ENCODE measurements at places on chromosomes 2 and 18.

DNA sequence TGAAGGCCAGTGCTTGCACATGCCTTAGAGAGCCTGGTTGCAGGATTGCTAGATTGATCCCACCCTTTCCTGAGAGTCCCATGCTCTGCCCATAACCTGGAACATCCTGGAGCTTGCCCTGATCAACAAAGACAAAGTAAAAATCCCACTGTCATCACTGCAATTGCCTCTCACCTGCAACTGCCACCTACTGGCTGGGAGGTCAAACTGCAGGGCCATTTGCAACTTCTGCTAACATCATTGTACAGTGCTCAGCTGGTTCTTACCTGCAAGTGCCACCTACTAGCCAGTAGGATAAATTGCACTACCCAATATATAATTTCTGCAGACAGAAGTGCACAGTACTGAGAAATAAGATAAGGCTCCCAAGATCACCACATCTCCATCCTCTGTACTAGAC, 947.5 kb downstream of the CPS1 start:
- no peak for DNase-seq

GRCh38 chr2:22885245-22885644, 499.7 kb upstream of the KLHL29 start:
- no peak for DNase-seq

DNA sequence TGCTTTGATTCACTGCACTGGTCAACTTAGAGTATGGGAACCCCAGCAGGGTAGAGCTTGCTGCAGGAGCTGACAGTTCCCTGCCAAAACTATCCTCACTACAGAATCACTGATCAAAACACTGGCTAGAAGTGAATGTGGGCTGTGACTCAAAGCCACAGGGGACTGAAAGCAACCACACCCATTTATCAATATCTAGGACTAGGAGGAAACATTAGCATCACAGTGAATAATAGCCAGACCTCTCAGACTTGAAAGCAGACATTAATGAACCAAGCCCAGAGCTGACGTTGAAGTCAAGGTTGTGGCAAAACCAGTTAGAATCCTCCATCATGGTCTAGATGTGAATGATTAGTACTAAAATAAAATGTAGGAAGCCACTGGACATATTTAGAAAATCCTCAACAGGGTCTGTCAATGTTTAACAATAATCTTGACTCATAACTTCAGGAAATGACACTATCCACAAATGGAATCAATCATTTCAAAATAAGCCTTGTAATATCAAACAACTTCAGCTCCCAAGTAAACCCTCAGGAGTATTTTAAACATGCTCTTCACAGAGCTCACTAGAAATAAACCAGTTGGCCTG, 131.4 kb downstream of the CDH20 start:
- peak; percentile 78 for DNase-seq

GRCh38 chr2:152418688-152419087, 83.7 kb downstream of the FMNL2 start:
- no peak for DNase-seq

- DNase-seq = no peak
Measured at GRCh38 chr2:235914756-235915155, 253.4 kb downstream of the GBX2 start.

- peak; percentile 55 for DNase-seq
Measured at GRCh38 chr2:74261204-74261864, 62.9 kb downstream of the MTHFD2 start.

- no peak for DNase-seq
Measured at GRCh38 chr18:38473535-38473934, 907.9 kb upstream of the CELF4 start.

DNA sequence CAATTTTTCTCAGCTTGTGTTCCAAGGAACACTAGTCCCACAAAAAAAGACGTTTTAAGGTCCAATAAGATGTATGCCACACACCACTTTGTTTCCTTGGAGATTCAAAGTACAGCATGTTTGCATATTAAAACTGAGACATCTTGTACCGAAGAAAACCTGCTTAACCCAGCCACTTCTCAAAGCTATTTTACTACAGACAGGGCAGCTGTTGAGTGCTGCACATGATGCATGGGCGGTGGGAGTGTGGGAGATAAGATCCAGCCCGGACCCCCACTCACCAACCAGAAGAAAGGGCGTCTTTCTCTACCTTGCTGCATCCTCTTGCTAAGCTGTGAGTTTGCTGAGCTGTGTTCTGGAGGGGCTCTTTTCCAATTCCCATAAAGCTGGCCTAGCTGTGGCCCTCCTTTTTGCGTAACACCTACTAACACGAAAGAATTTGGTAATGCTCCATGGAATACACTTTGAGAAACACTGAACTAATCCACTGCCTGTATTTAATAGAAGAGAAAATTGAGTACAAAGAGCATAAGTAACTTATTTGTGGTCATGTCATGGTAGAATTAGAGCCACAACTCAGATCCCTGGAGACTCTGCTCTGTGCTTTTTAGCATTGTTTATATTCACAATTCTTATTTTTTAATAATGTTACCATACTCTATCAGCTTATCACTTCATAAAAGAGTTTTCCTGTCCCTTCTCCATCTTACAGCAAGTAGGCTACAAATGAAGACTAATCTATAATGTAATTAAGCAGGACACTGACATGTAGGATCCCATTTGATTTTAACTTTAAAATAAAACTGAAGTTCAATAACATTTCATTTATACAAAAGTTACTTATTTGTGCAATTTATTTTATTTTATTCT, 90.0 kb downstream of the PLEKHM3 start:
- DNase-seq = no peak

GRCh38 chr2:8682719-8683667, 1.1 kb downstream of the ID2 start:
- peak; percentile 75 for DNase-seq

- no peak for DNase-seq
Measured at GRCh38 chr2:30098266-30099005, 48.4 kb upstream of the YPEL5 start.

GRCh38 chr2:237498341-237498740, 11.3 kb downstream of the MLPH start:
- DNase-seq = no peak

GRCh38 chr2:36403675-36404230, 48.2 kb downstream of the CRIM1 start:
- DNase-seq = peak; percentile 37

DNA sequence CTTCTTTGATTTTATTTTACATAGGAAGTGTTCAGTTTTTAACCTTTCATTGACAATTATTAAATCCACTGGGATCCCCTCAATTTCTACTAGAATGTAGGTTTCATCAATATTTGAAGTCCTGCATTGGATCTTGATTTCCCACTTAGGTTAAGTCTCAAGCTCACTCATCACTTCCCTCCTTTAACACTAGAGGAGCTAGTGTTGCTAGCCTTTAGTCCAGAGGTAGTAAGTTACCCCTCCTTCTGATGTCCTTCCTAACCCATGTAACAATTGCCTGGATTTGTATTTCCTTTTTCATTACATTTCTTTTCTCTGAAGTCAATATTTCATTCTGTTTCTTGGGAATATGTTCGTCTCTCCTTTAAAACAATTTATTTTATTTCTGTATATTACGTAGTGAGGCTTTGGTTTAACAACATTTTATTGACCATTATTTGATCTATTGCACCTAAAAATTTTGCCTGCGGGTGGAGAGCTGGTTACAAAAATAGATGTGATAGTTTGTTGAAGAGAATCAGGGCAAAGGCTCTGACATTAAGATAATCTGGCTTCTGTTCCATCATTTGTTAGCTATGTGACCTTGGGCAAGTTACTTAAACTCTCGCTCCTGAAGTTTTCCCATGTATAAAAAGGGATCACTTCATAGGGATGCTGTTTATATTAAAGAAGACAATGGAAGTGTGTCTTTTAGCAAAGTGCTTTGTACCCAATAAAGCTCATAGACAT, 833.0 kb downstream of the SLC4A3 start:
- DNase-seq = peak; percentile 27

- DNase-seq = no peak
Measured at GRCh38 chr18:526681-527080, 26.2 kb upstream of the COLEC12 start.

- no peak for DNase-seq
Measured at GRCh38 chr18:55627007-55627406, 39.0 kb upstream of the TCF4 start.

DNA sequence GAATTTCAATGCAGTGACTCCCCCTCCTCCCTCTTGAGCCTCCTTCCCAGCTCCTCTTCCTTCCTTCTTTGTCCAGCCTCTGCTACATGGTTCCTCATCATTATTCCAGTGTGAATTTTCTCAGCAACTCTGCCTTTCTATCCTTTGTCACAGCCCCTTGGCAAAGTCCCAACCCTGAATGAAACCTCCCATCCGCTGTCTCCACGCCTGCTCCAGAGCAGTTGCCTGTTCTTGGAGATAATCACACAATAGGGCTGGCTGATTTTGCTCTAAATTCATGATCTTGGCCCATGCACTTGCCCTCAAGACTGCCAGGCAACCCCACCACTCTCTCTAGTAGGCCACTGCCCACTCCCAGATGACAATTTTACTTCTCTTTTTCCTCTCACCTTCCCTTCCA, 61.4 kb downstream of the BCL2L11 start:
- no peak for DNase-seq

DNA sequence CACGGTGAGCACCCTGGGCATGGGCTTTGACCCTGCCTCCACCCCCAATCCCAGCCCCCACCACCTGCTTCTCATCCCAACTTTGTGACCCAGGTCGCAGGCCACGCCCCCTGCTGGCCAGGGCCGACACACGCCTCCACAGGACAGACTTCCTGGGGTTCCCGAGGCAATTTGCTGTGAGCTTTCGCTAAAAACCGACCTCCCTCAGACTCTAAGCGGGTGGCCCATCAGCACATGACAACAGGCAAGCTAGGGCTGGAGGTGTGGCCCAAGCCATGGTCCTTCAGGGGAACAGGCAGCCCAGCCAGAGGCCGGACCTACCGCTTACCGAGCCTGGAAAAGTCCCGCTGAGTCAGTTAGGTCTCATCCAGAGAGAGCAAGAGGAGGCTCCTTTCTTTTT, 31.9 kb downstream of the C1QL2 start:
- DNase-seq = peak; percentile 19

DNA sequence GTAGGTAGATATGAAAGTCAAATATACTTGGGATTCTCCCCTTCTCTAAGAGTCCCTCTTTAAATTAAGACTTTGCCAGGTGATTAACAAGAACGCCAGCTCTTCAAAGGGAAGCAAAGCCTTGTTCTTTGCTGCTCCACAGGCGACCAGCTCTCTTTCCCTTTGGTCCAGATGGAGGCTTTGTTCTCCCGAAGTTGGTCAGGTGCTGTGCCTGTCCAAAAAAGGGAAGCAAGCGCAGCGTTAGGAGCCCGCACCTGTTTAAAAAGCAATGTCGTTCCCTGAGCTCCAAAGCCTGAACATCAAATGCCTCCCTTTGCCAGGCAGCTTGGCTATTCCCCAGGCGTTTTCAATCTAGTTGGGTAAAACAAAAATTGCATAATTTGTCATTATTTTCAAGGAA, 1913.1 kb upstream of the PIK3C3 start:
- peak; percentile 80 for DNase-seq

DNA sequence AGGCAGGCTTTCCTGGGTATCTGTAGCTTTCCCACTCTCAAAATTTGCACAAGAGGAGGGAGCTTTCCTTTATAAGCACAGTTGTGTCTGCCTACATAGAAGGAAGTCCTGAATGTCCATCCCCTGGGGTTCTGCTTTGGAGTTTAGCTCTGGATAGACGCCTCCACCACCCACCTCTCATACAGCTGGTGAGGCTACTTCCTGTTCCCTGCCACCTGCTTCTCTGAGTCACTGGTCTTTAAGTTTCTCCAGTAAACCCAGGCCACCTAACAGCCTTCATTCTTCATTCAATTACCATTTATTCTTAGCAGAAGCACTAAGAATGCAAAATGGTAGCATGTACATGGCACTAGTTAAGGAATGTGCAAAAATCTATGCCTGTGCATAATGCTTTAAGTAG, 407.8 kb downstream of the CDH2 start:
- peak; percentile 35 for DNase-seq

DNA sequence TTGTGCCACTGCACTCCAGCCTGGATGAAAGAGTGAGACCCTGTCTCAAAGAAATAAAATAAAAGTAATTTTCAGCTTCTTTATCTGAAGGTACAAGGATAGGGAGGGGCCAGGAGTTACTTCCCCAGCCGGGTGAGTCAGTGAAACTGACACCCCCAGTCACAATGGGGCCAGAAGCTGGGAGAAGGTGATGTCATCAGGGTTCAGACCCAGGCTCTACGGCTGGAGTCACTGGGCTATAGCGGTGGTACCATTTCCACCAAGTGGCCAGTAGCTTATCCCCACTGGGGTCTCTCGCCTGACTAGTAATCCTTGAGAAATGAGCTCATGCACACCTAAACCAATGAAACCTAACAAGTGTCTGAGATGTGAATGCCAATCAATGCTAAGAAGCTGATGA, 107.9 kb downstream of the ALPK2 start:
- peak; percentile 27 for DNase-seq

DNA sequence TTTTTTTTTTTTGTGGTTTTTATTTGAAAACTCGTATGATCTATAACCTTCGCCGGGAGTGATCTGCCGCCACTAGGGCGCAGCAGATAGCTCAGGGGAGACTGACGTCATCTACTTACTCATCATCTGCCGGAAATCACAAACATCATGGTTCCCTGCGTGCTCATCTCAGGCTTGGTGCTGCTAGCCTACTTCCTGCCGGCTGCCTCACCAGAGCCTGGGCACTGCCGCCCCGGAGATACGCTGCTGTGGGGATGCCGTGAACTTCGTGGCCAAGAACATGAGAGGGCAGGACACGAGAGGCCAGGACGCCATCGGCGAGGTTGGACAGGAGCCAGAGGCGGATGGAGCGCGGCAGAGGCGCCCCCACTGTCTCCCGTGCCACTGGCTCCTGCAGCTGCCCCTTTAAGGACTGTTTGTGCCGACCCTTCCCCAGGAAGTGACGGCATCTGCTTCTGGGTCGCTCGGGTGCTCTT, 68.8 kb downstream of the DOK6 start:
- DNase-seq = peak; percentile 86

- DNase-seq = peak; percentile 30
Measured at GRCh38 chr2:63734510-63734909, 107.2 kb upstream of the UGP2 start.

DNA sequence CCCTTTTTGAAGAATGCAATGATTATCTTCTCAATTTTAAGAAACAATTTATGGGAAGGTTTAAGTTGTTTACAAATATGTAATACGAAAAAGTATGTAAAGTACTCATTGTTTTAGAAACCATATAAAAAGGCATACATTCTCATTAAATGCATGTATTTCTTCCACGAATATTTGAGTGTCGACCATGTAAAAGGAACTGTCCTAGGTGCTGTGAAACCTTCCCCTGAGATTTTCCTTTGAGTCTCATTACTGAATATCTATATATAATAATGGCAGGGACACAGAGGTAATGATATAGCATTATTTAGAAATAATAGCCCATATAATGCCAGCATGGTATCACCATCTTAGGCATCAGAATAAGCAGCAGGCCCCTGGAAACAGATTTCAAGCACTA, 239.3 kb downstream of the ERBB4 start:
- DNase-seq = peak; percentile 72

GRCh38 chr2:32627441-32627813, 423 bp upstream of the TTC27 start:
- peak; percentile 70 for DNase-seq

- no peak for DNase-seq
Measured at GRCh38 chr2:126620302-126620701, 35.7 kb upstream of the GYPC start.

- DNase-seq = peak; percentile 22
Measured at GRCh38 chr2:191703079-191703725, 25.3 kb downstream of the NABP1 start.

GRCh38 chr18:44325903-44326635, 354.6 kb upstream of the SETBP1 start:
- peak; percentile 94 for DNase-seq
